Cortex of kidney (tissue), 1 donor: ENCODE measurements at places on chromosomes 4 and X.

- no peak for DNase-seq
Observed at GRCh38 chrX:13732246-13733067, 2.0 kb downstream of the TRAPPC2 start.

DNA sequence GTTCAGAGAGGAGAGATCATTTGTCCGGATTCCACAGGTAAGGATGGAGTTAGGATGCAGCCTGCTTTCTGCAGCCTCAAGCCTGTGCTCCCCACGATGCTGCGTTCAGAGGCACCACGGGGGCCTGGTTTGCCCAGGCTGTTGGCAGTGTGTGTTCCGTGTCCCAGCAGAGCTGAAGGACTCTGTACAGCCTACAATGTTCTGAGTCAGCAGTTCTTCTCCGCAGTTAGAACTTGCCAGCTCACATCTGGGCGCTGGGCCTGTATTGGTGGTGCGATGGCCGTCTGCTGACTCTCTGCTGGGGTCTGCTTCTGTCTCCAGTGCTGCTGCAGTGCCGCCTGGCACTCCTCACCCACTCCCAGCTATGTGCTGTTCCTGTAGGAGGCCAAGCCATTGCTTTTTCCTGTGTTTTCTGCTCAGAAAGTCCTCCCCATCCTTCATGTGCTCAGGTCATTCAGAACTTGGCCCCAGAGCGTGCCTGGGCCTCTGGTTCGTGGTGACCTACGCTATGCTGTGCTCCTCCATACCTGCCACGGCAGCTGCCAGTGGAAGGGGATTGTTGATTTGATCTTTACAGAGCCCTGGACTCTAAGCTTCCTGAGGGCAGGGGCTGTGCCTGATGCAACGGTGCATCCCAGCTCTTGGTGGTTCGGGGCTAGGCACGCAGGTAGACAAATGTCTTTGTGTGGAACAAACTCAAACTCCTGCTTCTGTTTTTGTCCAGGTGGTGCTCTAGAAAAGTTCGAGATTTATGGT is 42.6 kb upstream of the TADA2B start:
- DNase-seq: no peak

DNA sequence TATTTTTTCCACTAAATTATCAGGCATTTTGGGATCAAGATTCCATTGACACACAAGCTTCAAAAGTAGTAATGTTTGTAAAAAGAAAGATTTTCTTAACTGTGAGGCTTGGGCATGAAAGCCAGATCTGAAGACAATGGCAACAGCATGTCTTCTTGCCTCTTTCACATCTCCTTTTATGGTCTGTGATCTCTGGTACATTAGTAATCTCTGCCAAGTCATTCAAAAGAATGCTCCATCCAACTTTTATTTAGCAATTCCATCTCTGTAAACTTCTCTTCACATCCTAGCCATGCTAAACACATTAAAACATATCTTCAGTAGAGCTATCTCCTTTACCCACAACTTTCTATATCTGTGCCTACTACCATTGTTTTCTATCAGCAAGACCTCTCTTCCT is 465.4 kb downstream of the FAT4 start:
- no peak for DNase-seq

GRCh38 chrX:103356130-103356798 is at the start of gene TCEAL9:
Gene TCEAL9 (plus strand): TSS chrX:103356506. CDS start chrX:103357685, 1,179 bp downstream.
- DNase-seq: no peak

DNA sequence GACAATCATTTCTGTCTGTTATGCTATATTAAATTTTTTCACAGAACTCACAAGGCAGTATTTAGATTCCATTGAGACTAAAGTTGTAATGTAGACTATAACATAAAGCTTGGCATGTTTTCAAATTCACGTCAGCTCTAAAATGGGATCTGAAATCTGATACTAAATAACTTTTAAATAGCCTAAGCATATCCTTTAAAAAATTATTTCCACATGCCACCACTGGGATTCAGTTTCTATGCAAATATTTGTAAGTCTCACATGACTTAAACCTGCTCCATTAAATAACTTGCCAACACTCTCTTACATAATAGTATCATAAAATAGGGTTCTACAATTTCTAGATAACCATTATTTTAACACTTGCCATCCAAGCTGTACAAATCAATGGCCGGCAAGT is 32.4 kb downstream of the KLHL8 start:
- DNase-seq: no peak

DNA sequence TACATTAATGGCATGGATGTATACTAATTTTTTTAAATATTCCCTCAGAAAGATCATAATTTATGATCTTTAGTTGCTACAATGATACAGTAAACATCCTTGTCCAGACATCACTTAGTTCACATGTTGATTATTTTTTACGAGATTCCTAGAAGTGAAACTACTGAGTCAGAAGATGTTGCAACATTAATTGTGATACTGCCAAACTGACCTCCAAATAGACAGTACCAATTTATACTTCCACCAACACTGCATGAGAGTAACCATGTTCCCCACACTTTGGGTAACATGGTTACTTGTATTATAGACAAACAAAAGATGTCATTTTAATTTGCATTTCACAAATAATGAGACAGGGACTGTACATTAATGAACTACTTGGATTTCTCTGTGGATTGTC is 19.6 kb downstream of the RCHY1 start:
- no peak for DNase-seq

- no peak for DNase-seq
Observed at GRCh38 chrX:138719396-138719795, 7.9 kb upstream of the FGF13 start.

GRCh38 chr4:97103252-97103651 is 1040.0 kb downstream of the STPG2 start:
- no peak for DNase-seq

DNA sequence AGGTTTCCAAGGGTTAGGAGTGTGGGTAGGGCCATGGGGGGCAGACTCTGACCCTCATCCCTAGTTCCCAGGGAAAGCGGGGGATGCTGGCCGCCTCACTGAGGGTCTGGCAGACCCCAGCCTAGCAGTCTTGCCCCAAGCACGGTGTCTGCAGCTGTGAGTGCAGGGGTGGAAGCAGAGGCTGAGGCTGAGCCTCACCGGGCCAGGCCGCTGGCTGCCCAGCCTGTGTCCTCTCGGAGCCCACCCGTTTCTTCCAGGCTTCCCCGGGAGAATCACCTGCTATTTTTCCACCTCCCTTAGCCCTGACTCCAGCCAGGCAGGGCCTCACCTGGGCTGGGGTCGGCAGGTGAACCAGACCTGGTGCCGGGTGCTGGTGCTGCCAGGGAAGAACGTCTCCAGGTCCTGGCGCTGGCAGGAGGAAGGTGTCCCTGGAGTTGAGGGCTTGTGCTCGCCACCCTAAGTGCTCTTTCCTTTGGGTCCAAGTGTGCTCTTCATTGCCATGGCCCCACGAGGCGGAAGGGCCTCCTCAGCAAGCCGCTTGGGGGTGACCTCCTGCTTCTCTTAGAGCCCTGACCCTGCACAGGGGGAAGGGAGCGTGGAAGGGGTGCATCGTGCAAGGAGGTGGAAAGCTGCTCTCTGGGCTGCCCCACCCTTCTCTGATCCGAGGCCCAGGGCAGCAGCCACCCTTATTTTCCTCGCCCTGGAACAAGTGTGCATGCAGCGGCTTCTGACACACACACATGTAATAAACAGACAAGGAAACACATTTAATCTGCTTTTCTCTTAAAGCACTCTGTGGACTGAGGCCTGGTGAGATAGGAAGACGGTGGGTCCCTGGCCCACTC is 112.7 kb downstream of the FAM53A start:
- no peak for DNase-seq

DNA sequence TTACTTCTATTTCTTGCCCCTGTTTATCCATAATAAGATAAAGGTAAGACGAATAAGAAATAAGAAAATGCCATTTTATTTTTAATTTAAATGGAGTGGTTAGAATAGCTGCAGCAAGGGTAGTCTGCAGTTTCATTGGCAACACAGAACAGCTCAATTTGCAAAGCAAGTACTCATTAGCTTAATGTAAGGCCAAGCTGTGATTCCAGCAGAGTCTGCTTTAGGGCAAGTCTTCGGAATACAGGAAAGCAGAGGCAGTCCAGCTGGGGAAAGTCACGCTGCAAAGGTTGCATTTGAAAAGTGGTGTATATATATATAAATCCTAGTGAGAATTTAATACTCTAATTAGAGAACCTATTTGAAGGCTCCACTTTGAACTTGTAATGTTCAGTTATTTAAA is 59.0 kb downstream of the ANXA10 start:
- no peak for DNase-seq

DNA sequence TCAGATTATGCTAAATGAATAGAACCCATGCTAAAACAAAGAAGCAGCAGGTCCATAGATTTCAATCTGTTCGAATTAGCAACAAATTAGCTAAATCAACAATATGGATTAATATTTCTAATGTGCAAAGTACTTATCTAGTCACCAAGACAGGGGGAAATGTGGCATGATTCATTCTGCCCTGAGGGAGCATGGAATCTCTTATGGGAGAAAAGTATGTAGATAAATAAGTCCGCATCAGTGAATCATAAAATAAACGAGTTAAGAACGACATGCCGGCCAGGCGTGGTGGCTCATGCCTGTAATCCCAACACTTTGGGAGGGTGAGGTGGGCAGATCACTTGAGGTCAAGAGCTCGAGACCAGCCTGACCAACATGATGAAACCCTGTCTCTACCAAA is 102.1 kb downstream of the ANOS1 start:
- no peak for DNase-seq

DNA sequence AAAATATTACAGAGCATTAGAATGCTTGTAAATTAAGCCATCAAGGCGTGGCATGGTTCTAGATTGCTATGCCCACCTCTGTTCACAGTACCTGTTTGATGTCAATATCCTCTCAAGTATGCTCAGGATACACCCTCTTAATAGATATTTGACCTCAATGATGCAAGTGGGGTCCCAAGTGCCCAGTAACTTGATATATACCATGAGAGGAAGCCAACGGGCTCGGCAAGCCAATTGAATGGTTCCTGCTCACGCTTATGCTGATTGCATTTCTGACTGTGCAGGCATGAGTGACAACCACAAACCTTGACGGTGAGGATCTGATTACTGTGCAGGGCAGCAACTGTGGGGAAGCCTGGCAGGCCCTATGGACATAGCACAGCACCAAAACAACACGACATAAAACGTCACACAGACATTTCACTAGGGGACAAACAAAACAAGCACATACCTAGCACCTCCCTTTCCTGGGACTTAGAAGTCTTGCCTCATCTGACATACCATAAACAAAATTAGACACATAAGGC is 179.1 kb upstream of the ETNPPL start:
- DNase-seq: no peak

DNA sequence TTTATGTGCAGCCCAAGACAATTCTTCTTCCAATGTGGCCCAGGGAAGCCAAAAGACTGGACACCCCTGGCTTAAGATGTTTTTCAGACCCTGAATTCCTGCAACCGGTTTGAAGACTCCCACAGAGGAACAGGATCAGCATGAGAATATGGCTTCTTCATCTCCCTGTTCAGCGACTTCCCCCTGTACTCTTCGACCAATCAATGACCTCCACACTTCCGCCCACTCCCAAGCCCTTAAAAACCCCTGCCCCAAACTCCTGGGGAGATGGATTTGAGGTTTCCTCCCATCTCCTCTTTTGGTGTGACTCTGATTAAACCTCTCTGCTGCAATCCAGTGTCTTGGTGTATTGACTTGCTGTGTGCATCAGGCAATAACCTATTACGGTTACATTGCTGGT is 344.4 kb downstream of the NR3C2 start:
- DNase-seq: no peak

DNA sequence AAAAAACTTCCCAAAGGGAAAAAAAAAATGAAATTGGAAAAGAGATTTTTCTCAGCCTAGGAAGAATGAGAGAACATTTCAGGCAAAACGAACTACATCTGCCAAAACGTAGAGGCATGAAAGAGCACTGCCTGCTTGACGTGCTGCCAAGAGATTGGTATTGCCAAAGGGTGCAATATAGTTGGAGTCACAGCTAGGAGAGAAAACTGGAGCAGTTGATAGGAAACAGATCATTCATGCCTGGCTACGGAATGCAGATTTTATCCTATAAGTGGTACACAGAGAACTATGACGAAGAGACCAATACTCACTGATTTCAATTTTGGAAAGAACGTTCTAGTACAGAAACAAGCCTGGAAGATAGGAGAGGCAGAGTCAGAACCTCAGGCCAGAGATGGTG is 68.4 kb upstream of the IQCM start:
- DNase-seq: no peak

DNA sequence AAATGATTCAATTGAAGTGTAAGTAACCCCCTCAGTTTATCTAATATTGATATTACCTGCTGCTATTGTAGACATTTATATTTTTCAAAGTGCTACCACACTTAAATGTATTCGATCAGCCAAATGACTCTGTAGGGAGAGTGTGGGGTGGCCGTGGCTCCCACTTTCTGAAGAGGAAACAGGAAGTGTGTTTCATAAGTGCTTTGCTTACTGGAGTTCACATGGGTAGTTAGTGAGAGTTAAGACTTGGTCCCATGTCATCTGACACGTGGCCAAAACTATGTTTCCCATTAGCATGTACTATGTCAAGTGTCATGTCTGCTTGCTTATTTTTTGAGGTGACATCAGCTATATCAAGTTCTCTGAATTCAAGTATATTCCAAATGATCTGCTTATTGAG is 308.1 kb upstream of the GATB start:
- no peak for DNase-seq
